Stromal cell of bone marrow (primary cell): ENCODE measurements at places on chromosomes 1 and 21.

DNA sequence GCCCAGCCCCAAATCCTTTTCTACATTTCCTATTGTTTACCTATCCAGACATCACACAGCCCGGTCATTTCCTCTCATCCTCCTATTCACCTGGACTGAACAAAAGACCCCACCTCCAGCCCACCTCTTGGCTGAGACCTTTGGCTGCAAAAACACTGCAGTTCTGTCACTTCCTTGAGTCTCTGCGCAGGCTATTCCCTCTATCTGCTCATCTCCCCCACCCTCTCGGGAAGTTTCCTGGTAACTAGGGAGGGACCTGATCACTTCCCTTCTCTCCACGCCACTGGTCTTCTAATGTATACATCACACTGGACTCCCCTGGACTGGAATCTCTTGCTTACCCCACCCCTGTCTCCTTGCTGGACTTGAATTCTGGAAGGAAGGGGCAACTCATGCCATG, 5.3 kb downstream of the HTR1D start:
- no peak for DNase-seq

GRCh38 chr1:208329300-208329699, 85.1 kb upstream of the PLXNA2 start:
- no peak for DNase-seq

- no peak for DNase-seq
Observed at GRCh38 chr21:28342212-28342810, 650.4 kb downstream of the LTN1 start.

GRCh38 chr1:164638492-164639202, 79.7 kb downstream of the PBX1 start:
- DNase-seq = no peak

GRCh38 chr1:40476924-40477677, at the start of gene ZFP69:
ZFP69 (plus strand) TSS chr1:40477290; CDS start chr1:40479362, 2,072 bp downstream.
- DNase-seq = peak; percentile 13
